Cortex of kidney (tissue), 1 donor: ENCODE measurements at places on chromosomes 2 and 18.

DNA sequence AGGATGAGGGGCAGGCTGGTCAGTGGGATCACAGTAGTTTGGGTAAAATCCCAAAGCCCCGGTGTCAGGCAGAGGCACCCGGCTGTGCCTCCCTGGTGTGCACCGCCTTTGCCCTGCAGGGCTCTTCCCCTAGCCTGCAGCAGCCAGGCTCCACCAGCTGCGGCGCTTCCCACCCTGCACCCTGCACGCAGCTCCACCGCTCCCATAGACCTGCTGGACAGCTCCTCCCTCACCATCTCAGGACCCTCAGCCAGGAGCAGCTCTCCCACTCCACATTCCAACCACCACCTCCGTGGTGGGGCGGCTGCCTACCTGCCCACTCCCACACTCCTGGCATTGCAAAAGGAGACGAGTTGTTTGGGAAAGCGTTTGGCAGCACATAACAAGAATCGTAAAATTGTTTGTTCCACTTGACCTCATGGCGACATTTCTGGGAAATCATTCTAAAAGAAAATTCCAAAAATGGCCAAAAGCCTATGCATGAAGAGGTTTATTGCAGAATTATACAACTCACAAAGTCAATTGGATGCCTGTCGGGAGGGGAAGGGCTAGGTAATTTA lies 287.4 kb upstream of the HDAC4 start:
- DNase-seq: no peak

DNA sequence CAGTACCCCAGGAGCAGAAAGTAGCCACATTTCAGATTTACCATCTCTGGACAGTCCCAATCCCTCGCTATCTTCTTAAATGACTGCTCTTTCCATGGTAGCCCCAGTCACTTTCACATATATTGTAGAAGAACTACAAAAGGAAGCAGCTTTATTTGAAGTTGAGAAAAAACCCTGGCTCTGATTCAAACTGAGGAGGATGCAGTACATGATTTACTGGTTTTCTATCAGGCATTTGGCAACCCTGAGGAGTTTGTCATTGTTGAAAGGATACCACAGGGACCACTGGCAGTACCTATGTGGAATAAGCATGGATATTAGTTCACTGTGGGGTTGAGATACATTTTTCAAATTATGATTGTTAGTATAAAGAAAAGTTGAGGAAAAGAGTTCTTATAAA lies 640.9 kb upstream of the SETBP1 start:
- DNase-seq: no peak

DNA sequence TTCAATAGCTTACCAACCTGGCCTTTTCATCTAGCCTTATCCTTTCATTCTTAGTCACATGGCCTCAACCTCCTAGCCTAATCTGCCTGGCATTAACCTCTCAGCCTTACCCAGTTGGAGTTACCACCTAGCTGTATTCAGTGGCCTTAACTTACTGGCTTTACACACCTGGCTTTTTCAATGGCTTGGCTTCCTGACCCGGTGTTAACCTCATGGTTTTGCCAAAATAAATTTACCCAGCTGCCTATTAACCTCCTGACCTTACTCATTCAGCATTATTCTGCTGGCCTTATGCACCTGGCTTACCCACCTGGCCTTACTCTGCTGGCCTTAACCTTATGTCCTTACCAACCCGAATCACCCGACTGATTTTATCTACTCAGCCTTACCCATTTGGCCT lies 135.5 kb upstream of the ZSWIM2 start:
- no peak for DNase-seq

GRCh38 chr2:235551965-235552364 lies 58.1 kb downstream of the AGAP1 start:
- DNase-seq: no peak

DNA sequence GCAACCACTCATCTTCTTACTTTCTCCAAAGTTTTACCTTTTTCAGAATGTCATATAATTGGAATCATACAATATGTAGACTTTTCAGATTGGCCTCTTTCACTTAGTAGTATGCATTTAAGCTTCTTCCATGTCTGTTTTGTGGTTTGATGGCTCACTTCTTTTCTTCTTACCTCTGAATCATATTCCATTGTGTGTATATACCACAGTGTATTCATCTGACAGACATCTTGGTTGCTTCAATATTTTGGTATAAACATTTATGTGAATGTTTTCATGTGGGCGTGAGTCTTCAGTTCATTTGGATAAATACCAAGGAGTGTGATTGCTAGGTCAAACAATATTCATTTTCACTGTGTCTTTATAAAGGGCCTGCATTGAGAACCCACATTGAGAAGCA lies 136.1 kb upstream of the NOSTRIN start:
- DNase-seq: no peak

GRCh38 chr2:189982780-189983394 lies 79.6 kb downstream of the MSTN start:
- DNase-seq: no peak

DNA sequence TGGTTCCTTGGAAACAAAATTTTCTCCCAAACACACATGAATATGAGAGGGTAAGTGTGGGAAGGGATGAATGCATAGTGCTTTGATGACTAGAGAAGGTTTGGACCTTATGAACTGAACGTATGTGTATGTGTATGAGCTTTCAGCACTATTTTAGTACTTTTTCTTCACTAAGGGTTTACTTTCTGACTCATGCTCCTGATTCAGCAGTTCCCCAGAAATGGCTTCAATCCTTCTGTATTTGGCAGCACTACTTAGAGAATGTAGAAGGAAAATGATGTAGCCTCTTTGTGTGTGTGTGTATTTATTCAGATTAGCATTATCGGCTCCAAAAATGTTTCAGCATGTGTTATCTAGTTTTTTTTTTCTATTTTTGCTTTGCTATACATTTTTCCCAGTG lies 22.2 kb downstream of the KCNJ3 start:
- DNase-seq: no peak

GRCh38 chr2:37895140-37895539 lies 29.9 kb upstream of the RMDN2 start:
- no peak for DNase-seq

DNA sequence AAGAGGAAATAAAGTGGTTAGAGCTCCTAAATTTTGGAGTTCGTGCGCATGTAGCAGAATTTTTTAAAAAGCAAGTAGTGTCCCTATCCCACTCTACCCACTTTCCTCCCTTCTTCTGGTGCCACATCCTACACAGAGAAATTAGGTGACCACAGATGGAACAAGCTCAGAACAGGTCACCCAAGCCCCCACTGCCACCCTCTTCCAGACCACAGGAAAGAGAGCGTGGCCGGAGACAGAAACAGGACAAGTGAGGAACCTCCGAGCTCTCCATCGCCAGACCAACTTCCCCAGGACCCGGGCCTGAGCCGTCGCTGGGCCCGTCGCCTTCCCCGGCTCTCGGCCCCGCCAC lies 433 bp downstream of the NPC1 start:
- no peak for DNase-seq

GRCh38 chr2:201953396-201953795 lies 80.3 kb upstream of the FZD7 start:
- no peak for DNase-seq
